ENCODE measurements at places on chromosomes 1 and 21. TPM values are rescaled to one million over a fixed set of nuclear protein-coding genes. Genes with fewer than 3 reads are reported as not detected.

KCNJ6 gene
- not detected for total RNA-seq

TXNIP gene
- 1,085 TPM for total RNA-seq

DNA sequence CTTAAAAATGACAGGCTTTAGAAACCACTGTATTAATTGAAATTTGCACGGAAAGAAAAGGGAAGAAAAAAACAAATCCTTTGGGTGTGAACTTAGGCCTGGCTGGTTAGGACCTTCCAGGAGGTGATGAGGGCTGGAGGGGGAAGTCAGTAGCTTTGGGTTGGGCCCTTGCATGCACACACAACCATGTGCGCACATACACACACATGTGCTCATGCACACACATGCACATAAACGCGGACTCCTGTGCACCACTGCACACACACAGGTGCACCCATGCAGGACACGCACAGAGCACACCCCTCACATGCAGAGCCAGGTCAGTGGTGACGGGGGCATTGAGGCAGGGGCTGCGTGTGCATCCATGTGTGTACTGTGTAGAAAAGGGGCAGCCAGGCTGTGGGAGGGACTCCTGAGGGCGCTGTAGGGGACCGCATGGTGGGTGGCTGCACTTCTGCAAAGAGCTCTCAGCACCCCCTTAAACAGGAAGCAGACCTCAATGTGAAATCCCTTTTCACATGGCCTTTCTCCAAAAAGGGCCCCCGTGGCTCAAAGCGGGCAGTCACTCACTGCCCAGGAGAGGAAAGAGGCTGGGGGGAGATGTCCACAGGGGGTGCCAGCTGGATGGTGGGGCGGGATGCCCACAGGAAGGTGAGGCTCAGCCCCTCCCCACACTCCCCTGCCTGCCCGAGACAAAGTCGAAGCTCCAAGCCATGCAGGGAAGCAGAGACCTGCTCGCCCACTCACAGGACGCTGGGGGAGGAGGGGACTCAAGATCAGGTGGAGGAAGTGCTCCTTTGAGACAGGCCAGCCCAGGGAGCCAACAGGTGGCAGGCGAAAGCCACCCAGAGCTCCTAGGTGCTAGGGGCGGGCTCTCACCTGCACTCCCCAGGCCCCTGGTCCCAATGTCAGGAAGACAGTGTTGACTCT, 95.2 kb downstream of the ITPKB start:
- no peak for DNase-seq

GRCh38 chr1:33473900-33474299, 1.5 kb downstream of the ZSCAN20 start:
- no peak for DNase-seq

OLFML3 gene
- 11.5 TPM for total RNA-seq

MNDA gene
- 16.2 TPM for total RNA-seq

YOD1 gene
- total RNA-seq: 24.4 TPM

OR10J5 gene
- total RNA-seq: not detected

TDRD5 gene
- total RNA-seq: not detected

SPRR2B gene
- total RNA-seq: not detected

- DNase-seq: no peak
Observed at GRCh38 chr1:112436384-112437156, 40.6 kb downstream of the CTTNBP2NL start.

AIRE gene
- not detected for total RNA-seq

- no peak for DNase-seq
Observed at GRCh38 chr1:234692966-234693580, 83.1 kb upstream of the IRF2BP2 start.

KIF21B gene
- total RNA-seq: 3.6 TPM

RNF186 gene
- total RNA-seq: not detected

LRRC39 gene
- total RNA-seq: 0.91 TPM

GRCh38 chr1:199243423-199244061, 604.7 kb downstream of the PTPRC start:
- peak; percentile 61 for DNase-seq

LCE1D gene
- not detected for total RNA-seq
